ENCODE measurements at places on chromosomes 7 and 10.

DNA sequence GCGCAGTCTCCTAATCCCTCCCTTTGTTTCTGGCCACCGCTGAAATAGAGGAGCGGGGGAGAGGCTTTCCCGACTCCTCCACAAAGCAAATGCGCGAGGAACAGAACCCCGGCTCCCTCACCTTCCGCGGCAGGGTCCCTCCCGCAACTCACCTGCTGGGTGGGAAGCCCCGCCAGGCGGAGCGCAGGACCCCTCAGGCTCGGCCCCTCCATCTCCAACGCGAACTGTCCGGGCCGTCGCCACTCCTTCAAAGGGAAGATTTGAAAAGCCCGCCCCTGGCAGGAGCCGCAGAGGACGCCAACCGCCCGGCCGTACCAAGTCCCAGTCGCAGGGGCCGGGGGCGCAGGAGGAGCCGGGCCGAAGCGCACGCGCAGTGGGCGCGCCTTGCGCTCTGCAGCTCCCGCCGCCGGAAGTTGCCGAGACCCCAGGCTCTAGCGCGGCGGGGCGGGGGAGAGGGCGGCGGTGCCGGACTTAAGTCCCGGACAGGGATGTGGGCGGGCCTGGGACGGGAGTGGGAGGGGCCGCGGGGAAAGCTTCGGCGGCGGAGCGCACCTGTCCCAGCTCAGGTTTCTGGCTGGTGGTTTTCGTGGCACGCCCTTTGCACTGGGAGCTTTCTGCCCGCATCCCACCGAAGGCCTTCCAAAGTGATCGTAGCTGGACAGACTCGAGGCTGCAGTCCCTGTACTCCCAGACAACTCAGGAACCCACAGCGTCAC is at the start of gene RTKN2:
TSS of gene RTKN2 (minus strand) at position 446 of the 716 bp plus-strand sequence. CDS start at position 212, 234 bp downstream.
- peak; percentile 79 for DNase-seq

GRCh38 chr10:103227416-103227815 is 18.3 kb upstream of the RPEL1 start:
- DNase-seq, result peak; percentile 37

- no peak for DNase-seq
Observed at GRCh38 chr7:139867847-139868246, 38.8 kb downstream of the TBXAS1 start.

GRCh38 chr7:108335269-108335918 is 120.8 kb downstream of the NRCAM start:
- peak; percentile 13 for DNase-seq

DNA sequence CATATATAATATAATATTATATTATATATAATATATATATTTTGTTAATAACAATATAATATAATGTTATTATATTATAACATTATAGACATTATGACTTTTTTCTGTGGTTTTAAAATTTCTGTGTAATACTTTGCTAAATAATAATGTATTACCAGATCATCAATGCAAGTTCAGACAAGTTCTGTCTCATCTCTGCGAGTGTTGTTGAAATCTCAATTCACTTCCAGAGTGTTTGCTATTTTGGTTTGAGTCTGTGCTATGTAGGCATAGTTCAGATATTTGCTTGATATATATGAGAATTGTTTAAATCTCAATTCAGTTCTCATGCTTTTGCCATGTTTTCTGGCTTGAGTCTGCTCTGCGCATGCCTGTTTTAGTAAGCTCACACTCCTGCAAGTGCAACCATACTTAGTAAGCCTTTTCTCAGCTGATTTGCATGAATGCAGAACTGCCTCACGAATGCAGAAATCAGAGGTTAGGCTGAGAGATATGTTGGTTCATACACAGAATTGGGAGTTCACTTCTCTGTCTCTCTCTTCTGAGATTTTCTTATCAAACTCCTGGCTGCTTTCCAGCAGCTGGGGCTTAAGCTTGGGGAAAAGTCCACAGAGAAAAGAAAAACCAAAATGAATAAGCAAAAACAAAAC is 830.2 kb upstream of the SORCS1 start:
- DNase-seq, result no peak

DNA sequence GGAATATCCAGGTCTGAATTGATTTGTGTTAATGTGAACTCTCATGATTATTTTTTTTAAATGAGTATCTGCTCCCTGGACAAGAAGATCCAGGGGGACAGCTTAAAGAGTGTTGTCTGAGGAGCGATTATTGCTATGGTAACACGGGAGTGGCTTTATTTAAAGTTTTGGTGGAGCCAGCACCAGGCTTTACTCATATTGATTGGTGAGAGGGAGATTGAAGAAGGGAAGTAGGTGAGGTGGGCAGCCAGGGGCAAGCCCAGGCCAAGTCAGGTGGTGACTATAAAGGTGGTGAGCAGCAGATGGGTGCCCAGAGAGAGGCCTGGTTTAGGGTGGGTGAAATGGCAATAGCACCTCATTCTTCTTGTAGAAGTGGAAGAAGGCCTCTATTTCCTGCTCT is 10.2 kb upstream of the AGR2 start:
- DNase-seq, result no peak

DNA sequence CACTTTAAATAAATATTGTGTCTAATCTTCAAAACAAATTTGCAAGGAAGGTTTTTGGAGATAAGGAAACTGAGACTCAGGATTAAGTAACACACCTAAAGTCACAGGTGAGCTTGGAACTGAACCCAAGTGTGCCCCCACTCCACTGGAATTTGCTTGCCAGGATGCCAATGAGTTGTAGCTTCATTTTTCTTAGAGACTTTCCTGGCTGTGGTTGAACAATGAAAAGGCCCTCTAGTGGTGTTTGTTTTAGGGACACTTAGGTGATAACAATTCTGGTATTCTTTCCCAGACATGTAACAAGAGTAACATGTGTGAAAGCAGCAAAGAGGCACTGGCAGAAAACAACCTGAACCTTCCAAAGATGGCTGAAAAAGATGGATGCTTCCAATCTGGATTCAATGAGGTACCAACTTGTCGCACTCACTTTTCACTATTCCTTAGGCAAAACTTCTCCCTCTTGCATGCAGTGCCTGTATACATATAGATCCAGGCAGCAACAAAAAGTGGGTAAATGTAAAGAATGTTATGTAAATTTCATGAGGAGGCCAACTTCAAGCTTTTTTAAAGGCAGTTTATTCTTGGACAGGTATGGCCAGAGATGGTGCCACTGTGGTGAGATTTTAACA is 1.5 kb downstream of the IL6 start:
- peak; percentile 54 for DNase-seq

DNA sequence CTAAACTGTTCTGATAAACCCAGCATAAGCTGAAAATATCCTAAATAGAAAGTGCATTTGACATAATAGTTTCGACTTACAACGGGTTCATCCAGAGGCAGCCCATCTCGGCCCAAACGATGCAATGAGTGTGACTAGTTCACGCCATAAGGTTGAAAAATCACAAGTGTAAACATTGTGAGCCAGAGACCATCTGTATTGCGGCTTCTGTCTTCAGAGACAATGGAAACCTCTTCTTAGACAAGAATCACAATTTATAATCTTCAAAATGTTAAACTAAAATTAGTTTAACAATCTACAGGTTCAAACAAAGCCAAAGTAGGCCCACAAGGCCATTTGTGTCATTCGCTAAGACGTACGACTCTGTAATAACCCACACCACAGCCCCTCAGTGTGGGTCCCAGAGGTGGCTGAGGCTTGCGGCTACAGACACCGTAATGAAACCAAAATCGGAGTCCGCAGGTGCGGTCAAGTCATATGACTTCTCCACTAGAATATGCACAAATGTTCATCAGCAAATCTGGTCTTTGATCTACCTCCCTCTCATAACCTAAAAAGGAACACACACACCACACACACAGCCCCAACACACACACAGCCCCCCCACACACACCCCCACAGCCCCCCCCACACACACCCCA is 81.8 kb downstream of the DIP2C start:
- peak; percentile 90 for DNase-seq

DNA sequence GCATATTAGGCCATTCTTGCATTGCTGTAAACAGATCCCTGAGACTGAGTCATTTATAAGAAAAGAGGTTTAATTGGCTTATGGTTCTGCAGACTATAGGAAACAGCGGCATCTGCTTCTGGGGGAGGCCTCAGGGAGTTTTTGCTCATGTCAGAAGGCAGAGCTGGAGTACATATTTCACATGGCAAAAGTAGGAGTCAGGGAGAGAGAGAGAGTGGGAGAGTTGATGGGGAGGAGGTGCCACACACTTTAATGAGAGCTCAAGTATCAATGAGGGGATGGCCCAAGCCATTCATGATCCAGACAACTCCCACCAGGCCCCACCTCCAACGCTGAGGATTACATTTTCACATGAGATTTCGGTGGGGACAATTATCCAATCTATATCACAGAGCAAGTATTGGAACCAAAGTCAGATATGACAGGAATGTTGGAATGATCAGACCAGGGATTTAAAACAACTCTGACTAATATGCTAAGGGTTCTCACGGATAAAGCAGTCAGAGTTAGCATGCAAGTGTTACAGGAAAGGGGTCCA is 795.3 kb upstream of the CELF2 start:
- peak; percentile 88 for DNase-seq

GRCh38 chr7:43038254-43038653 is 74.2 kb upstream of the HECW1 start:
- peak; percentile 97 for DNase-seq

GRCh38 chr10:110861930-110862649 is 9.6 kb upstream of the PDCD4 start:
- no peak for DNase-seq

DNA sequence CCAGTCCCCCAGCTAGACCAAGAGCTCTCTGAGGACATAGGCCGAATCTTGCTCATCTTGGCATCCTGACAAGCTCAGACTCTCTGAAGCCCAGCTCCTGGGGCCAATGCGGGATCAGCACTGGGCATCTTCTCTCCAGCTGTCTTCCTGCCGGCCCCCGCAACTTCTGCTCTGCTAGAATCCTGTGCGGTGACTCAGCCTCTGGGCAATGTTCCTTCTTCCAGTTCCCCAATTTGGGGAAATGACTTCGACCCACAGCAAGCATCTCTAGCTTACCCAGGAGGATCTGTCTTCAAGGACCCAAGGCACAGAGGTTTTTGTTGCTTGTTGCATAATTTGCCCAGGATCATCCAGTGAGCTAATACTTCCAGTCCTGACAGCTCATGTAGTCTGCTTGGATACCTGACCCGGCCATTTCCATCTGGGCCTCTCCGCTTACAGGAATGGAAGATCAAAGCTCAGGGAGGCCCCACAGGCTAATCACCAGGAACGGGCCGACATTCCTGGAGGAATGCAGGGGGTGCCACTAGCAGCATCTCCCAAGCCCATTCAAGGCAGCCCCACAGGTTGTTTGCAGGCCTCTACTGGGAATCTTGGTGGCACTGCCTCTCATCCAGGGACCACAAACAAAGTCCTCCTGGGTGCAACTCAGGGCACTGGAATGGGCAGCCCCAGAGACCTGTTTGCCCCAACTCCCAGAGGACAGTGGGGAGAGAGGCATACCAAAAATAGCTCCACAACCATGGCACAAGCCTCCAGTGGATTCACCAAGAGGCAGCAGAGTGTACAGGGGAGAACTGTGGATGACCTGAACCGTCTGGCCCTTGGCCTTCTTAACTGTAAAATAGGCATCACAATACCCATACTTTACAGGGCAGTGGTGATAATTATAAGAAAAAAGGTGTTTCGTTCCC is 151.9 kb downstream of the NEURL1 start:
- DNase-seq, result peak; percentile 97
